ENCODE measurements at places on chromosomes 2 and 18. TPM values are rescaled to one million over a fixed set of nuclear protein-coding genes. Genes with fewer than 3 reads are reported as not detected.

DNA sequence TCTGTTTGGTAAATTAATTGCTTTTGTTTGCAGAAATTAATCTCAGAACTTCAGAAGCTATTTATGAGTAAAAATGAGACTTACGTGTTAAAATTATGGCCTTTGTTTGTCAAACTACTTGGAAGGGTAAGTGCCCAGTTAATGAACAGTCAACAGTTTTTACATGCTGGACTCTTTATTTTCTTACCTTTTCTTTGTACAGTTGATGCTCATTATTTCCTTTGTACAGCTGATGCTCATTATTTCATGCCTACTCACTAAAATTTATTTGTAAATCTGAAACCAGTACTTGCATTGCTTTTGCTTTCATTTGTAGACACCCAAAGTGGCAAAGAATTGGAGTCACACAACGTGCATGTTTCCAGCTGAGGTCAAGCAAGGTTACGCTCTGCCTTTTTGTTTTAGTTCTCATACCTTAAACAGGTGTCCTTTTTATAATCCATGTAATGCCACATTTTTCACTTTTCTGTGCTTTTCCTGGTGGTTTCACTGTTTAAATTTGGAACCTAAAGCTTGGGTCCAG lies 13.3 kb downstream of the RIF1 start:
- no peak for DNase-seq

GRCh38 chr2:28326469-28326805 lies 66.2 kb upstream of the FOSL2 start:
- no peak for DNase-seq

DNA sequence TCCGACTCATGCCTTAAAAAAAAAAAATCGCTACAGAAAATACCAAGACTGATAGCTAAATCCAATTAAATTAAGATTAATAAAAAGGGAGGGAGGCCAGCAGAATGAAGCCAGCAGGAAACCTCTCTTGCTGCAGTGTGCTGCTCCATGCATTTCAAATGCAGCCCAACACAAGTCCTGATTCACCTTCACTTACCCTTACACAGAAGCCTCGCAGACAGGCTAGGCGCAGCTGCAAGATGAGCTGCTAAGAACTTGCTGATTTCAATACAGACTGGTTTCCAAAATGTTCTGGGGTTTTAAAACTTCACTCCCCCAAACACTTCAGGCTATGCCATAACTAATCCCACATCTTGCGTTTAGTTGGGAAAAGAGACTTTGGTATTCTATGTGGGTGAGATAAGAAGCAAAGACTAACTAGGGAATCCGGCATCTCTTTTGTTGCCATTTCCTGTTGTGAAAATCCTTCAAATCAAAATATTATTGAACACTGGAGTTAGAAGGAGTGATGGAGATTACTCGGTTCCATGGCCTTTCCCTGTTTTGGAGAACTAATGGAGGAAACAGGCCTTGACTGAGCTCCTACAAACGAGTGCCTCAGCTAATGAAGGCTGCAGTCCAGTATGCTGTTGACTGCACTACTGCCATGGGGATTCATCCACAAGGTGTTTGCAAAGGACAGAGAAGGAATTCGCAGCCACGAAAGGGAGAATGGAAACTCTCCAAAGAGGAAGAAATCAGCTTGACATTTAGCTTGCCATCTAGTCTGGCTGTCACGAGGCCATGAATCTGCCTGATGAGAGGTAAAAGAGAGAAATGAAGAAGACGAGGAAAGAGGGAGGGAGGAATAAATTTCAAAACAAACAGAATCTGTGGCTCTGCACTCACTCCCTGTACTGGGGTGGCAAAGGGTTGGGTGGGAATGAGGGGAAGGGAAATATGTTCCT lies 67.3 kb downstream of the CLHC1 start:
- DNase-seq: no peak

- DNase-seq: no peak
These were observed 1783.9 kb downstream of the SUCLG1 start for GRCh38 chr2:82675186-82675585.

DNA sequence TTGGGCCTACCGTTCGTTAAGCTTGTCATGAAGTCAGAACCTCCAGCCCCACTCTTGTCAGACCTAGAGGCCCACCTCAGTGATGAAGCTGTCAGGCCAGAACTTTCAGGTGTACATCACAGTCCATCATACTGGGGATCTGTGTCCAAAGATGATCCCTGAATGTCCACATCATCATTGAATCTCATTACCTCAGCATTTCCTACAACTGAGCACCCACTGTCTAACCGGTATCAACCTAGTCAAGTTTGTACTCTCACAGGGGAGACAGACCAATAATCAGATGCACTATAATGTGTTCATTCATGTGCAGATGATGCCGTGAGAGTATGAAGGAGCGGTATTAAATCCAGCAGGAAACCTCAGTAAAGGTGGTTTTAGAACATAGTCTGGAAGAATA lies 36.3 kb upstream of the EHBP1 start:
- DNase-seq: no peak

The STRN gene
- 16.1 TPM for polyA plus RNA-seq

The LYG1 gene
- 0.50 TPM for polyA plus RNA-seq
